Stimulated activated naive CD4-positive, alpha-beta T cell (primary cell): ENCODE measurements at places on chromosomes 5 and 9.

GRCh38 chr9:25418974-25419373 is 259.3 kb downstream of the TUSC1 start:
- no peak for DNase-seq

DNA sequence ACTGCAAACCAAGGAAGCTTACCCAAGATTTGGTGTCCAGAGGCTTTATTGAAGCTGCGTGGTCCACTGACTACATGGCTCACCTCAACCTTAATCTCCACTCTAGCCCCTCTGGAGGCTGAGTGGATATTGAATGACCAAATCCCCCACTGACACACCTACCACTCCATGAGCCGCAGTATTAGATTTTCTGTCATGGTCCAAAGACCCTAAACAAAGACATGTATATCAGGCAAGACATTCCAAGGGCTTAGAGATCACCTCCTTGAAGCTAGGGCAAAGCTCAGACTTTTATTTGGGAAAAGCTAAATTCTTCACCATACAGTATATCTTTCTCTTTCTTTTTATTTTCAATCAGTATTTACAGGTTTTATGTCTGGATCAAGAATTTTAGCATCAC is 346.2 kb upstream of the CTNND2 start:
- DNase-seq = no peak

GRCh38 chr9:607417-607816 is 234.1 kb upstream of the DMRT1 start:
- DNase-seq = no peak

DNA sequence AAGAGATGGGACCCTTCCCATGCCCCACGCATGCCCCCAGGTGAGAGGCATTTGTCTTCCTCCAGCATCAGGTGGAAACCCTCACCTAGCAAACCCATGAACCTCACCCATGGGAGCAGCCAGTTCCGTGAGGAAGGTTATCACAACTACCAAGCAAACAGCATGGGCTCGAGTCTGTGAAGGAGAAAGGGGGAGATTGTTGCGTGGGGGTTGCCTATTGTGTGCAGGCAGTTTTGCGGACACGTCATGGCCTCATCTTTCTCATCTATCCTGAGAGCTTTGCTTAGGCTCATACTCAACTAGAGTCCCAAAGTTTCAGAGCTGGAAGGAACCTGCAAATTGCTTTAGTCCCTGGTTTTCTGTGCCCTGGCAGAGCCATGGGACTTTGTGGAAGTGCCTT is 73.6 kb upstream of the TGFBR1 start:
- DNase-seq = no peak

DNA sequence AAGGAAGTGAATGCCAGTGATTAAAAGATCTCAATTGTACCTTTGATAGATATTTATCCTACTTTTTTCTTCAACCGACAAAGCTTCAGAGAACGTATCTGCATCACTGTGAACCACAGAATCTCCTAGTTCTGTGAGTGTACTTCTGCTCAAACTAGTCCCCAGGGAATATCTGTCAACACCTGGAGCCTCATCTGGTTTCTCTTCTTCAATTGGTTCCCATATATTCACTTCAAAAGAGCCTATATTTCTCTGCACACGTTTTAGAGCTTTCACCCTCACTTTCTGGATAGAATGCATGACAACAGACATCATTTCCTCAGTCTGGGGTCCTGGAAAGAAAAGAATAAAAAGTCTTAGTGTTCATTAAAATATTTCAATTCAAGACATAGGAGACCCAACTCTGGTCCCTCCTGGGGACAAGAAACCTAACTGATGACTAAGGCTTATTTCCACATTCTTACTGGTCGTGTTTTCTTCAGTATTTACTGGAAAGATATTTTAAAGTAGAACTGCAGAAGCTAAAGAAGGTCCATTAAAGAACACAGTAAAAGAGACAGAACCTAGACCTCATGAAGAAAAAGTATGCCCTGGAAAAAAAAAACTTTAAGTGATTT is 64.3 kb downstream of the CPLANE1 start:
- DNase-seq = no peak

GRCh38 chr5:96893342-96893741 is 17.0 kb downstream of the ERAP2 start:
- peak; percentile 12 for DNase-seq

DNA sequence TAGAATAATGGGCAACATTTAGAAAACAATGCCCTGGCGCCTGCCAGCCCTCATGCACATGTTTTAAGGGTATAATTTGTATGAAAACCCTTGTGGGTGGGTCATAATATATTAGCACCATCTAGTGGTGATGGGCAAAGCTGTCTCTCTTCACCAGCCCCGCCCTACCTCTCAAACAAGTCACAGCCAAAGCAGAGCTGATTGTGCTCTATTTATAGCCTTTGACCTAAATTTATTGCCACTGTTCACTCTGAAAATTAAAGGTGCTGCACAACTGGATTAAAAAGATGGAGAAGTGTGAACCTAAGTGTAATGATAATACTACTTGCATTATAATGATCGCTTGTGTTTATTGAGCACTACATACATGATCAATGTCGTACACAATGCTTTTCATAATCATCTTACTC is 131.9 kb upstream of the ANKH start:
- DNase-seq = peak; percentile 9

DNA sequence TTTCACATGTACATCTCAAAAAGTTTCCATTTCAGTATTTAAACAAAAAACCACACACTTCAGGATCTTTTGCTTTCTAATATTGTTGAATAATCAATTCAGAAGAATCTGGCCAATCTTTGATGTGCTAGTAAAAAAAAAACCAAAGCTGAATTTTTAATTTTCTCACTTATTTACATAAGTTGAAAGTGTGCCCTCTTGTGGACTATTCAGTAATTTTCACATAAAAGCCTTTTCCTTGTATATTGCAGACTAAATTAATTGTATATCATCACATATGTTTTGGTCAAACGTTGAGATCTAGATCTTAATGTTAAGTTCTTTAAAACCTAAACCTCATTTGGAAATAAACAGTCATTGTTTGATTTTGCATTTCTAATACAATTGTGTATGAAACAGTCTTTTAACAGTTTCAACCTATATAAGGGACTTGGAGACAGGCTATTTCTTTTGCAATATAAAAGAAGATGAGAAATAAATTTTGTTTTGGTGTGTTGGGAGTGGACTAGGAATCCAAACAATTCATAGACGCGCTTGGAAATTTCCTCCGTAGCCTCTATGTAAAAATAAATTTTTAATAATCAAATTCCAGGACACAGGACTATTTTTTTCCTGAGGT is 68.1 kb downstream of the NIPBL start:
- DNase-seq = no peak

- DNase-seq = no peak
Measured at GRCh38 chr9:70013598-70014196, 30.0 kb upstream of the MAMDC2 start.

DNA sequence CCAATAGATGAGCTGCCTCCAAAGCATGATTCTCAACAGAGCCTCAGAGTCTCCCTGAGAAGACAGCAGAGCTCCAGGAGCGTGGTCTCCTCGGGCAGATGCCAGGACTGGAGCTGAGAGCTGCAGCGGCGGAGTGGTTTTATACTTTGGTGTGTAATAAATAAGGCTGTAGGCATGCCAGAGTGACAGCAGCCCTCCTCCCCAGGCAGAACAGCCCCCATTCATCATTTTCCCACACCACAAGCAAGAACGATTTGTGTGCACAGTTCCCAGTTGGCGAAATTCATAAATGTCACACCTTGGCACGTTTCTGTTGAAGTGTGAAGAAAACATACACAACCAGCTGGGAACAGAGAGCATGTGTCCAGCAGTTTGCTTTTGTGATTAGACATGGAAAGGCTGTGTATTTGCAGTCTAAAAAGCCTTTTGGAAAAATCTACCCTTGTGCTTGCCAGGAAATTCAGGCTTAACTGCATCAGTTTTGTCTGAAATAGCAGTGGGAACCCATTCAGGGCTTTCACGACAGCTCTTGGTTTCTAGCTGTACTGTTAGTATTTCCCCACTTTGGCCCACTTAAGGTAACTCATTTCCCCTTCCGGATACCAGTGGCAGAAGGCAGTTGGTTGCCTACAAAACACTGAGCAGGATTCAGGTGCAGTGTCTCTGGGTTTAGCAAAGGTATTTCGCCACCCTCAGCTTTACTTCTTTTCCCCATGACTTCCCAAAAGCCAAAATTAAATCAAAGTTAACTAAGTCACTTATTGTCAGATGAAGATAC is at the start of gene C1QTNF3:
Gene C1QTNF3, minus strand, starts transcription at position 115 of the 778 bp plus-strand sequence. Its CDS starts 88 bp downstream, at position 27.
- no peak for DNase-seq

DNA sequence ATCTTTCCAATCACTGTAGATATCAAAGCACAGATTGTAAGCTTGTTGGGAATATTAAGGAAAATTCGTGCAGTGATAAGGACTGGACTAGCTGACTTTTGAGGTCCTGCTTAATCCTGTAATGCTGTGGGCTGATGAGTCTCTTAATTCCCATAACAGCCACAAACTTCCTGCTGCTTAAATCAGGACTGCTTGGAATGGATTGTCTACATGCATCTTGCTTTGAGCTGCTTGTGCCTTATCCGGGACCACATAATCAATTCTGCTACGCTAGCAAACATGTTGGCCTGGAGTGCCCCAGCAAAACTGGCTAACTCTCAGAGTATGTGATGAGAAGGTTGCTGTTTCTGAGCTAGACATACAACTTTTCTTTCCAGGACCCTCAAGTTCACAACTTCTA is 79.6 kb downstream of the SNCAIP start:
- no peak for DNase-seq

DNA sequence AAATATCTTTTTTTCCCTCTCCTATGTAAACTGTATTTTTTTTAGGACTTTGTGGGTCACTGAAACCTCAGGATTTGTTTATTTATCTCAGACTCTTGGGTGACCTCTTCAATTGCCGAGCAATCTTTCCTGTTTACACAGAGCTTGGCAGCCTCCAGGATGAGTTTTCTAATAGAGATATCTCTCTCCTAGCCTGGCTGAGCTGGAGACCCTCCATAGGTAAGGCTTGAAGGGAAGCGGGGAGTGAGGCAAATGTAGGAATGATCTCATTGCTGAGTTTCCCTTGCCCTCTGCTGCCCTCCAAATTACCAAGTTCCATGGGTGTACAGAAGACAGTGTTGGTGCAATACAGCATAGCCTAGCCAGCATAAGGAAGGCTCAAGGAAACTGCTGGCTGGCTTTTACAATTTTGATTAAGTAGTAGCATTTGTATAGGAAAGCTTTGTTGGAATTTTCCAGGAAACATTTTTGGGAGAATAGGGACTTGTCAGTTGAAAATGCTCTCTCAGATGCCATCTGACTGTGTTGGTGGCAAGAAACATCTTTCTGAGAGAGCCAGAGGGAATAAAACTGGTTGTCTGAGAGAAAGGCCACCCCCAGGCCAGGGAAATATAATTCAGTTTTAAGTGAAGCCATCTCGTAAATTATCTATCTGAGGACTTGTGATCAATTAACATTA is 116.0 kb downstream of the NMUR2 start:
- no peak for DNase-seq

DNA sequence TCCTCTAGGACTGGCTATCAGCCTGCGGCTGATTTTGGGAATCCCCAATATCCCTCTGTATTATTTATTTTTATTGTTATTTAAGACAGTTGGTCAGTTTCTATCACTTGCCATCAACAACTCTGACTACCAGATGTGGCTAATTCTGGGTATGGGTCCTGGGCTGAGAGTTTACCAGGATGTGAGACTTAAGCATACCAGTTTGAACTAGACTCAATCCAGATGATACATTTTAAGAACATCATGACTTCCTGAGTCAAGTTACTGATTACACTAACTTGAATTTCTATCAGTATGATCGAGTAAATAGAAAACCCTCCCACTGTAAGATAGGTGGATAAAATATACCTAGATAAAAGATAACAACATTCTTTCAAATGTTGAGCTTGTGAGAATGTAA is 634.0 kb downstream of the MAT2B start:
- no peak for DNase-seq

DNA sequence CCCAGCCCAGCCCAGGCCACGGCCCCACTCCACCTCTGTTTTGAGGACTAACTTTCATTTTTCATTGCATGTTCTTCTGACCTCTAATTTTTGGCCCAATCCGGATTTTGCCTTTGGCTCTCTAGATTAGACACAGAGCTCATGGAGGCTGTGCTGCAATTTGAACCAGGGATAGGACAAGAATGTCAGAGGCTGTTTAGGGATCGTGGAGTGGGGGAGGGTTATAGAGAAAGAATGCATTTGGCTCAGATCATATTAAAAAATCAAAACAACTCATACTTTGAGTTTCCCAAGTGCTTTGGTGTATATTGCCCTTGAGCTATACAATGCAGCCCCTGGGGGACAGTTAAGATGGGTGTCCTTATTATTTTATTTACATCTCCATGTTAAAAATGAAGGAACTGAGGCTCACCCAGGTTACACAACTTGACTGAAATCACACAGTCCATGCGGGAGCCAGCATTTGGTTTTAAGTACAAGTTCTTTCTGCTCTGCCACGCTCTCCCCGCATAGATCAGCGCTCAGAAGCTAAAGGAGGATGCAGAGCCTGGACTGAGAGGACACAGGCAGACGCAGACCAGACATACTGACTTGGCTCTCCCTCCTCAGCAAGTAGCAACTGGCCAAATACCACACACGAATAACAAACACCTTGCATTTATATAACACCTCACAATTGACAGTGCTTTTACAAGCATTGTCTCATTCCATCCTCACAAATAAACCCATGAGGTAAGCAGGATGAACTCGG is 126.4 kb upstream of the RAI14 start:
- DNase-seq = no peak

DNA sequence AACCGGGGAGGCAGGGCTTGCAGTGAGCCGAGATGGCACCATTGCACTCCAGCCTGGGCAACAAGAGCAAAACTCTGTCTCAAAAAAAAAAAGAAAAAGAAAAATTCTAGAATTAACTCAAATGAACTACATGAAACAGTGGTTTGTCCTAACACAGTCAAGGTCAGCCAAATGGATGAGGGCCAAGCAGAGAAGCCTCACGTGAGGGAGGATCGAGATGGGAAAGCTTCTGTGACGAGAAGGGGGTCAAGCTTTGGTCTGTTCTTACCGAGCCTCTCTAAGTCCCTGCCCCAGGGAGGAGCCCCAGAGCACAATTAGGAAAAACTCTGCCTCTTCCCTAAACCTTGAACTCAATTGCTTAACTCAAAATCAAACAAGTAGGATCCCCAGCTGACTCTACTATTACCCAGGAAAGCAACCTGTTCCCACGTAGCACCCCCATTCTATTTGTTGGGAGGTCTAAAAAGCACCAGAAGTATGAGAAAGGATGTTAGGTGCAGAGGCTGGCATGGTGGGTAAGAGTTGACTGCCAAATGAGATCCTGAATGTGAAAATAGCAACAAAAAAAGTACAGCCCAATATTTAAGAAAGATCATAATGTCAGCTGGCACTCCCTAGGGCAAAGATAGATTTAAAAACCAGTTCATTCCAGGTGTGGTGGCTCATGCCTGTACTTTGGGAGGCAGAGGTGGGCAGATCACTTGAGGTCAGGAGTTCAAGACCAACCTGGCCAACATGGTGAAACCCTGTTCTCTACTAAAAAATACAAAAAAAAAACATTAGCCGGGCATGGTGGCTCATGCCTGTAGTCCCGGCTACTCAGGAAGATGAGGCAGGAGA is 7.2 kb downstream of the ALDH7A1 start:
- DNase-seq = no peak
